Uterus (tissue), 4 donors: ENCODE measurements at places on chromosomes 1 and 21. TPM values are rescaled to one million over a fixed set of nuclear protein-coding genes. Genes with fewer than 3 reads are reported as not detected.
A peak's percentile ranks its signal among the peaks of the same experiment; 100 is the strongest.

Gene AADACL3
- not detected for total RNA-seq

Gene ASPM
- 0.12 TPM for total RNA-seq

Gene FABP3
- 33.2 TPM for total RNA-seq

Gene NECTIN4
- total RNA-seq = not detected

Gene LGR6
- 7.2 TPM for total RNA-seq

Gene KRTAP13-2
- total RNA-seq = not detected

Gene RGS8
- not detected for total RNA-seq

GRCh38 chr1:29597861-29598260 is 361.5 kb downstream of the PTPRU start:
- H3K27ac ChIP-seq = no peak overlapping the region
- H3K4me3 ChIP-seq = no peak overlapping the region
- DNase-seq = no peak
- no peaks in the 10 kb centered on the region for H3K36me3 ChIP-seq

- no peaks in the 10 kb centered on the region for H3K27me3 ChIP-seq
- H3K27ac ChIP-seq = no peak overlapping the region
- DNase-seq = no peak
- H3K4me3 ChIP-seq = no peak overlapping the region
- H3K36me3 ChIP-seq = no peaks in the 10 kb centered on the region
Observed at GRCh38 chr1:41813226-41813625, 105.5 kb downstream of the HIVEP3 start.

DNA sequence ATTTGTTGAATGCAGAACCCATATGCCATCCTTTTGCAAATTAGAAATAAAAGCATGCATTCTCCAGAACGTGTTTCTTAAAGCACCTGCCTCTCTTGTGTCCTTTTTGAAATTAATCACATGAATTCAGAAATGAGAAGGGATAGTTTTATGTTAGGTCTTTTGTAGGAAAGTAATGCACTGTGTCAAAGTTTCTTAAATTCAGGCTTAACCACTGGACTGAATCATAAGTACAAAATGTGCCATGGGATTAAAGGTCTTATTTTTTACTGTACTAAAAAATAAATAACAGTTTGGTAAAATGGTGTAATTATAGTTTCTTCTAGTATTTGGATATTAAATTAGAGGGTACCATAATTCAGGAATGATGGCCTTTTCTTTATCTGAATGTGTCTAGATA is 290.1 kb upstream of the USP25 start:
- no peaks in the 10 kb centered on the region for H3K36me3 ChIP-seq
- no peak overlapping the region for H3K27ac ChIP-seq
- no peaks in the 10 kb centered on the region for H3K27me3 ChIP-seq
- no peak overlapping the region for H3K4me3 ChIP-seq

DNA sequence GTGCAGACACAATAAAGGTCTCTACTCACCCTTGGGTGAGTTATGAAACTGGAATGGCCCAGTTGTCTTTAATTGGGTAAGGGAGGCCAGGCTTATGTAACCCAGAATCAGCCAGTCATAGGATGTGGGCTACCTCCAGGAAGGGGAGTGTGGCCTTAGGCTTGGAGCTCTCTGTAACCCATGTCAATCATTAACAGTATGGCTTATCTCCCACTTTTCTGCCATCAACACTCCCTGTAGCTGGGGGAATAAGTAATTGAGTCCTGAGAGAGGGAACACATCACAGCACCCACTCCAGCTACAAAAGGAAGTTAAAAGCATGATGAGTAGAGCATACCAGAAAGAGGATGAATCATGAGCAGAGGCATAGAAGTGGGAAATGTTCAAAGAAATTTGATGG is 327.0 kb upstream of the DUSP10 start:
- no peak overlapping the region for H3K27ac ChIP-seq
- H3K36me3 ChIP-seq = no peaks in the 10 kb centered on the region
- H3K27me3 ChIP-seq = no peaks in the 10 kb centered on the region
- DNase-seq = no peak

DNA sequence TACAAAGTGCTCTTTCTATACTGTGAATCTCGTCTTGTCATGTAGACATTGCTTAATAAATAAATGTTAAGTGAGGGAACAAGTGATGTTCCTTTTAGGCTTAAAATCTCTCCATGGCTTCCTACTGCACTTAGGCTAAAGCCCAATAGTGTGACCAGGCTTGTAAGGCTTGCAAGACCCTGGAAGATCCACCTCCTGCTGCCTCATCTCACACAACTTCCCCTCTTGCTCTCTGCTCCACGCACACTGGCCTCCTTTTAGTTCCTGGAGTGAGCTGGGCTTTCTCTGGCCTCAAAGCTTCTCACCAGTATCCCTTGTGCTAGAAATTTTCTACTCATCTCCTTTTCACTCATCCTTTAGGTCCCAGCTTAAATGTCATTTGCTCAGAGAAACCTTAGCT is 41.5 kb upstream of the DIPK1A start:
- no peak overlapping the region for H3K27ac ChIP-seq
- H3K4me1 ChIP-seq = no peaks in the 10 kb centered on the region
- no peaks in the 10 kb centered on the region for H3K36me3 ChIP-seq
- H3K4me3 ChIP-seq = no peak overlapping the region
- DNase-seq = no peak

DNA sequence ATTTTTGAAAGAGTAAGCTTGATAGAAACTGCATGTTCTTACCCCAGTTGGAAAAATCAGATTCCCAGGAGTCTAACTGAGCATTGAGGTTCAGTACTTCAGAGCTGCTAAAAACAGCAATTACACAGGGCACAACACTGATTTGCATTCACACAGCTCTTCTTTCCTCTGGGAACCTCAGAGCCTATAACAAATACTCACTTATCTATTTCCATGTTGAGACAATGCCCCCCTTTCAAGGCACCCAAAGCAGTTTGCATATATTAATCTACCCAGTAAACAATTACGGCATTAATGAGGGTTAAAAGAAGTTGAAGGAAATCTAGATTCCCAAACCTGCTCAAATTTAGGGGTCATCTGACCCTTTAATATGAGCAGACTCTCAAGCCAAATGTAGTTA is 126.9 kb upstream of the SLC35F3 start:
- no peaks in the 10 kb centered on the region for H3K36me3 ChIP-seq
- H3K4me3 ChIP-seq = no peak overlapping the region
- H3K27ac ChIP-seq = no peak overlapping the region

- no peaks in the 10 kb centered on the region for H3K27me3 ChIP-seq
- no peak overlapping the region for H3K27ac ChIP-seq
- DNase-seq = no peak
- no peaks in the 10 kb centered on the region for H3K4me1 ChIP-seq
- no peaks in the 10 kb centered on the region for H3K36me3 ChIP-seq
Observed at GRCh38 chr1:185674201-185674600, 60.0 kb upstream of the HMCN1 start.

GRCh38 chr1:119101563-119101962 is 38.9 kb downstream of the WARS2 start:
- H3K27ac ChIP-seq = no peak overlapping the region
- no peak for DNase-seq
- H3K4me1 ChIP-seq = no peaks in the 10 kb centered on the region

GRCh38 chr1:244678697-244679096 is 25.8 kb downstream of the DESI2 start:
- peaks cover 4% of the 10 kb centered on the region for H3K4me1 ChIP-seq
- no peak for DNase-seq
- H3K27ac ChIP-seq = peak overlapping the region; percentile 57
- no peak overlapping the region for H3K4me3 ChIP-seq
- no peaks in the 10 kb centered on the region for H3K27me3 ChIP-seq

DNA sequence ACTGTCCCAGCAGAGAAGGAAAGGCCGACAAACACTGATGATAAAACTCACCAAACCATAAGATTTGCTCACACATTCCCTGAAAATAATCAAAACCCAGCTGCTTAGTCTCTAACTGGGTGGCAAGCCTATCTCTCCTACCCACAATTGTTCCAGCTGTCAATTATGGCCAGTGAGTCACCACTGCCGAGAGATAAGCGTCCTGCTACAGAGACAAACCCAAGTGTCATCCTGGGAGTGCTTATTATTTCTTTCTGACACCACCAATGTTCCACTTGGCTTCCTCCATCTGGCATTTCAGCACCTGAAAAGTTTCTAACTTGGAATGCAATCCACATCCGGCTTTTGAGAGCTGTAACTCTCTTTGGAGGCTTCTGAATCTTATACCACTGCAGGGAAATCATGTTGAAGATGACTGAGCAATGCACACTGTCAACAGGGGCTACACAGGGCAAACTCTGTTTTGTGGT is 51.5 kb upstream of the VAV3 start:
- H3K4me1 ChIP-seq = no peaks in the 10 kb centered on the region
- no peaks in the 10 kb centered on the region for H3K27me3 ChIP-seq
- H3K4me3 ChIP-seq = no peak overlapping the region
- H3K27ac ChIP-seq = no peak overlapping the region

GRCh38 chr1:69662321-69662720 is 94.6 kb downstream of the LRRC7 start:
- DNase-seq = no peak
- no peak overlapping the region for H3K4me3 ChIP-seq
- H3K27ac ChIP-seq = no peak overlapping the region
- H3K4me1 ChIP-seq = no peaks in the 10 kb centered on the region
- H3K27me3 ChIP-seq = no peaks in the 10 kb centered on the region
- no peaks in the 10 kb centered on the region for H3K36me3 ChIP-seq

DNA sequence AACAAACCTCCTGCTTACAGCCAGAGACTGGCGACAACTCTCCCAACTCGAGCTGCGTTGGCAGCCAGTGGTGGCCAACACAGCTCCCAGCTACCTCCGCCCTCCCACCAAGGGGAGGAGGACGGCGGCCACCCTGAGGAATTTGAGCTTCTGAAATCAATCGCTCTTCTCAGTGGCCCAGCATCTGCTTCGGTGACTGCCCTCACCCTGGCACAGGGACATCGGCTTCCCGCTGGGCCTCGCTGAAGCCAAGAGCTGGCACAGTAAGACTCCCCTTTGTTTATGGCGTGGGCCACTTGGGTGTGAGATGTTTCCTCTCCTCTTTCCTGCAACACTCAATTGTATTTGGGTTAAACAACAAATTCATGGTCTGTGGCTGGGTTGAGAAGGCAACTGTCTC is 136.2 kb downstream of the ZBTB18 start:
- H3K36me3 ChIP-seq = no peaks in the 10 kb centered on the region
- DNase-seq = no peak
- H3K27ac ChIP-seq = no peak overlapping the region
- no peaks in the 10 kb centered on the region for H3K4me1 ChIP-seq
- no peaks in the 10 kb centered on the region for H3K27me3 ChIP-seq

DNA sequence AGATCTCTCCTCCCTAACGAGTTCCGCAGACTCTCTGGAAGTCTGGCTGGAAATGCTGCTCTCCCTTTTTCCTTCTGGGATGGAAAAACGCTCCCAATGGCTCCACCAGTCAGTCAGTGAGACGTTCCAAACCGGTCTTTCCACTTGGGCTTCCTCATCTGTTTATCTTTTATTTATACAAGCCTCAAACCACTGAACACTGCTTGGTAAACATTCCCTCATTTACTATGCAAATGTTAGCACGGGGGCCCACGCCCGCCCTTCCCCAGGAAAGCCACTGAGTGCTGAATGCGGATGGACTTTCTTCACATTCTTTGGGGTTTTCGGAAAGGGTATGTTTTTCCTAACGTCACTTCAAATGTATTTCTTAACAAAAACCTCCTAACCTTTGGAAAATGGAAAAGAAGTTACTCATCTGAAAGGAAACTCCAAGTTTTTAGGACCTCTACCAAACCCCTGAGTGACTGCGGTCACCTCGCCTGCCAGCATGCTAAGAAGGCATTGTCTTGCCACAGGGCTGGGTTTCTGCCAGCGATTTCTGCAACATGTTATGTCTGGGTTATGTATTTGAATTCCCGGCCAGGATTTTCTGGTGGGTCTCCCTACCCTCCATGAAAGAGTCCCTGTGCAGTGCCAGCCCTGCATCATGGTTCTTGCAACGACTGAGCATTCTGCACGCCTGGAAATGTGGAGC is 14.0 kb upstream of the UMODL1 start:
- no peak overlapping the region for H3K27ac ChIP-seq
- no peak for DNase-seq
- no peaks in the 10 kb centered on the region for H3K36me3 ChIP-seq
- no peak overlapping the region for H3K4me3 ChIP-seq

DNA sequence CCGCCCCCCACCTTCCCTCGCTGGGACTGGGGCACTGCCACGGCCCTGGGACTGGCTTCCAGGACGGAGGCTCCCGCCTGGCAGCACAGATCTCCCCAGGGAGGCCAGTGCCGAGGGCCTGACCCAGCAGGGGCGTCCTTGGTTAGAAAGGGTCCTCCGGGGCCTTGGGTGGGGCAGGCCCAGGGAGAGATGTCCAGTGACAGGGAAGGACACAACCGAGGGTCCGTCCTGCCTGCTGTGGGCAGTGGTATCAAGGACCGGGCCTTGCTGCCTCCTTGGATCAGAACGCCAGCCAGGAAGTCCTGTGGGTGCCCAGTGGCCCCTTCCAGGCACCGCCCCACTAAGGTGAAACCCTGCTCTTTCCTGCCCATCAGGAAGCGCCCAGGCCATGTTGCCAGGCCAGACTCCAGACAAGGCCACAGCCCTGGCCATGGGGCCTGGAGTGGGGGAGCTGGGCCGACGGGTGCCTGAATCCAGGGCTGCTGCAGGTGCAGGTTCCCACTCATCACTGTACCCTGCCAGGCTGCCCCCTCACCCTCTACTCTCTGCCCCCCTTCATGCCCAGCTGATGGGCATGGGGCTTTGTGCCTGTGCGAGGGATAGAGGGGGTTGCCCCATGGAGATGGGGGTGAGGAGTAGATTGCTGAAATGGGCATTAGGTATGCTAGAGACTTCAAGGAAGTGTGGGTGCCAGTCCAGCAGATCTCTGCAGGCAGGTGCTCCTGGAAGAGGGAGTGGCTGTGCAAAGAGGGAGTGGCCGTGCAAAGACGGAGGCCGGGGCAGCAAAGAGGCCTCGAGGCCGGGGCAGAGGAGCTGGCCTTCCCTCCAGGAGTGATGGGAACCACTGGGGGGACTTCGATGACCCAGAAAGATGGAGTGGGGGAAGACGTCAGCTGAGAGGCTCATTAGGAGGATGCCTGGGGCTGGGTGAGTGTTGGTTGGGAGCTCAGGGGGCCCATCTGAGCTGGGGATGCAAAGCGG is 2.2 kb upstream of the PRKCZ start:
- H3K4me1 ChIP-seq = peaks cover 13% of the 10 kb centered on the region
- no peak for DNase-seq
- H3K36me3 ChIP-seq = no peaks in the 10 kb centered on the region
- H3K27ac ChIP-seq = no peak overlapping the region
- no peak overlapping the region for H3K4me3 ChIP-seq
- peaks cover 12% of the 10 kb centered on the region for H3K27me3 ChIP-seq

GRCh38 chr1:212482637-212483441 is 50.1 kb downstream of the NENF start:
- no peak overlapping the region for H3K27ac ChIP-seq
- H3K27me3 ChIP-seq = no peaks in the 10 kb centered on the region
- no peaks in the 10 kb centered on the region for H3K36me3 ChIP-seq
- no peaks in the 10 kb centered on the region for H3K4me1 ChIP-seq

GRCh38 chr1:78102916-78103315 is 57.1 kb downstream of the GIPC2 start:
- H3K27me3 ChIP-seq = no peaks in the 10 kb centered on the region
- no peaks in the 10 kb centered on the region for H3K4me1 ChIP-seq
- no peak for DNase-seq
- H3K27ac ChIP-seq = no peak overlapping the region
- H3K36me3 ChIP-seq = no peaks in the 10 kb centered on the region
